ENCODE measurements at places on chromosomes 4 and X.

- no peak for DNase-seq
Observed at GRCh38 chr4:2417226-2417764, 1.1 kb downstream of the ZFYVE28 start.

GRCh38 chrX:153903238-153903980 lies 1.1 kb upstream of the AVPR2 start:
- no peak for DNase-seq

DNA sequence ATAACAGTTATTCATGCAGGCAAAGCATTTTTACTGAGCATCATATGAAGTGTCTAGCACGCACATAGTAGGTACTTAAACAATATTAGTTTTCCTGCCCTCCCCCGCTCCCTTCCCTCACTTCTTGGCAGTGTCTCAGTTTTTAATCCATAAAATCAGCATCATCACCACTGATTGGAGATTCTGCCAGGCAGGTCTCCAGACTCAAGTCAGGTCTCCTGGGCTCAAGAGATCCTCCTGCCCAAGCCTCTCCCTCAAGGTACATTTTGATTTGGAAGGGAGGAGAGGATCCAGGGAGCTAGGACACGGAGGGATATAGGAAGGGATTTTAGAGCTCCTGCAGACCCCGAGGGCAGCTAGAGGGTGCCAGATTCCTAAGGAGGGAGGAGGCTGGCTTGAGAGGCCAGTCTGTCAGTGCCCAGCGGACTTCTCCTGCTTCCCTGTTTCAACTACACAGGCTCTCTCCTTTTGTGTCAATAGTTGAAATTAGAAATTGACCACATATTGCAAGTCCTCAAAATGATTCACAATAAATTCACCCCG lies 4.4 kb upstream of the FAT1 start:
- DNase-seq: no peak

- DNase-seq: no peak
Observed at GRCh38 chrX:24643116-24643515, 4.0 kb downstream of the PCYT1B start.

DNA sequence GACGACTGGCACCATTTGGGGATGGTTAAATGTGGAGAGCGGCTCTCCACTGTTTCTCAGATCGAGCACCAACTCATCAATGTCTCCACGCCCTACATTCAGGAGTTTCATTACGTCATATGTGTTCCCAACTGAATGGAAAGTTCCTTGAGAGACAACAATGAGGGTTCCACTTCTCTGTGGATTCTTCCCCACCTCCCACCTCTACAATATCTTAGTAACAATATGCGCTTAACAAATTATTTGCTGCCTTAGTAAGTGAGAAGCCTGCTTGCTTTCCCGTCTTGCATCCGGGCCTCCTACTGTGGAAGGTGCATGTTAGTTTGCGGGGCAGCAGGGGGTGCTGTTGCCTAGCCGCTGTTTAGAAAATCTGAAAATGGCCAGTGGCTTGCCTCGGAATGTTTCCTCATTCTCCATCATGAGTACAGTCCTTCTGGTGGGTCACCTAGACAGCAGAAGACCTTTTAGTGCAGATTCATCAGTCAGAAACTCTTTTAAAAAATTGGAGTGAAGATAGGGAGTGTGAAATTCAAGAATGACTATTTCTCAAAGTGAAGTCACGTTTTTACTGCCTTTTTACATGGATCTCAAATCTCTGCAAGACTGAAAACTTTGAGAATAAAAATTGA lies 55.7 kb downstream of the PHOX2B start:
- peak; percentile 0 for DNase-seq

- no peak for DNase-seq
Observed at GRCh38 chrX:635428-636090, 5.0 kb downstream of the SHOX start.

- DNase-seq: no peak
Observed at GRCh38 chr4:174324725-174325124, 41.0 kb downstream of the CEP44 start.

GRCh38 chrX:108072746-108073145 lies 18.6 kb downstream of the PSMD10 start:
- no peak for DNase-seq

DNA sequence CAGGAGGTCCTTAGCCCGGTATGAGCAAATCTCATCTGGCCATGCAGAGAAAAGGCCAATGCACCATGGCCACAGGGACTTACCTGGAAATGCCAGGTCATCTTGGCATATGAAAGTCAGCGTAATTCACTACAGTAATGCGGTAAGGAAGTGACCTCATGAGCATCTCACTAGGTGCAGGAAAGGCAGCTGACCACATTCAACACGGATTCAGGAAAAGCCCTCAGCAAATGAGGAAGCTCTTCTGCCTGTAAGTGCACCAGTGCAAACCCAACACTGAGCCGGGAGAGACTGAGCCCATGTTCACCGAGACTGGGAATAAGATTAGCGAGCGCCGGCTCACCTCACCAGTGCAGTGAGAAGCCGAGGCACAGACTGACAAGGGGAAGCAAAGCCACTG lies 23.7 kb downstream of the LRPAP1 start:
- DNase-seq: no peak

DNA sequence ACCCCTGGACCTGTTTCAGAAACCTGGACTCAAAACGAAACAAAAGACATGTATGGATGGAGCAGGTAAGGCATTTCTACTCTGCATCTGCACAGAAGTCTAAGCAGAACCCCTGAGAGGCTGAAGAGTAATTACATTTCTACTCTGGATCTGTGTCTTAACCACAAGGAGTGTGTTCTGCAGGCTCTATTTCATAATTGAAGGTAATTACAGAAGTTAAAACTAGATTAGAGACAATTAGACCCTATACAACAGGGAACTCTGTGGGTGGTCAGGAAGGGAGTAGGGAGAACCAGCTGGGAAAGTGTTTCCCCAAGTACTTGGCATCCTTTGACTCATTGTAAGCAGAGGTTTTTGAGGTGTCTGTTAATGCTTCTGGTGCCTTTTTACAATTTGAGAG lies 69.8 kb downstream of the IGSF1 start:
- no peak for DNase-seq

GRCh38 chr4:142407596-142407995 lies 438.5 kb downstream of the INPP4B start:
- DNase-seq: no peak

DNA sequence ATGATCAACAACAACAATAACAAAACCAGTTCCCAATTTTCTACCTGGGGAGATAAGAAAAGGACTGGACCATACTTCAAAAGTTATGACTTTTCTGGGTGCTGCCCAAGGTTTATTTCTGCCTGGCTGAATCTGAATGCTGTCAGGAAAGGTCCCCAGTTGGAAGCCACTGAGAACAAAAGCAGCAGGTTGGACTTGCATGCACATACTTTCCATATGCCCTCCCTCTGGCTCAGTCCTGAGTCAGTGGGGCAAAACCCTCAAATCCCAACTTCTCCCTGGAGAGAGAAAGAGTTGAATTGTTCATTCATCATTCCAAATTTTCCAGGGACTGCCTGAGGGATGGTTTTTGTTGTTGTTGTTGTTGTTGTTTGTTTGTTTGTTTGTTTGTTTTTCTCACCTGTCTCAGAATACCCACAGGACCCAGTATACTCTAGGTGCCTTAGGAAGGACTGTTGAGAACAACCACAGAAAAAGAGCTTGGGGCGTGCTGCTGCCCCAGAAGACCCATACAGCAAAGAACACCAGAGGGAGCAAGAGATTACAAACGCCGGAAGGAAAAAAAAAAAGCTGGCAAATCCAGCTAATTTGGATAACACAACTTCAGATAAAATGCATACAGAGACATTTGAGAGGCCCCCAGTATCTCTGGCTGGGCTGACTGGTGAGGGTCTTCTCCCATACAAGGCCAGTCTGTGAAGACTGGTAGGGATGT lies 138.9 kb upstream of the INPP4B start:
- no peak for DNase-seq

- peak; percentile 12 for DNase-seq
Observed at GRCh38 chr4:98662626-98663225, 4.3 kb upstream of the TSPAN5 start.

DNA sequence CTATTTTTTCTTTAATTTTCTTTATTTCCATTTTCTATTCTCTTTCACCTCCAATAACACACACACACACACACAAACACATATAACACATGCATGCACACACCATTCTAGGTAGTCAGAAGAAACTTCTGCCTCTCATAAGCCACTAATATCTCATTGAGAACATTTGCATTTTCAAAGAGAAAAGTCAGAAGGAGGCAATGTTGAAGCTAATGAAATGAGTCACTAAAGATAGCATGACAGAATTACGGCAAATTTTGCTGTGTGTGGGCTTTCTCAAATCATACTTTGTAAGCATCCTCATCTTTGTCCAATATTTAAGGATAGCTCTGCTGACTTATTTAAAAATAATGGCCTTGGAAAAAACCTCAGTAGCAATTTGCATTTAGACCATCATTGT lies 291.3 kb downstream of the GUCY2F start:
- no peak for DNase-seq

GRCh38 chr4:57044279-57044678 lies 65.6 kb downstream of the POLR2B start:
- DNase-seq: no peak

- DNase-seq: no peak
Observed at GRCh38 chr4:127606823-127607222, 25.9 kb upstream of the INTU start.

DNA sequence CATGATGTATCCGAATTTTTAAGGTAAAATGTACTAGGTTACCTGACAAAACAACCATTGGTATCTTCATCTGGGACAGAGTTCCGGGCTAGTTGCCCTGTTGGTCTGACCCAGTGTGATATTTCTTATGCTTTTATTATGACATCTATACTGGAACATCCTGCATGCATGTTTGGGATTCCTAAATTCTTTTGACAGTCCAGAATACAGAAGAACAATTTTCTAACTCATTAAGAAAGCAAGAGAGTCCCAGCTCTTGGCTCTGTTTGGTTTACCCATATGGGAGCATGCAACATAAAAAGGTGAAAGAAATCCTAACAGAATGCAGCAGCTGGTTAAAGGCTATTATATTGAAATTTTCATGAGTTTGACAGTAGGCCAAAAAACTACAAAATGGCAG lies 247.7 kb upstream of the FTHL17 start:
- DNase-seq: no peak

GRCh38 chr4:152467101-152467500 lies 68.8 kb downstream of the FBXW7 start:
- DNase-seq: no peak

- no peak for DNase-seq
Observed at GRCh38 chr4:83440899-83441298, 14.7 kb downstream of the HELQ start.

- no peak for DNase-seq
Observed at GRCh38 chr4:124304941-124305340, 407.6 kb downstream of the ANKRD50 start.

GRCh38 chrX:19566359-19567222 lies 51.3 kb upstream of the MAP3K15 start:
- DNase-seq: no peak

DNA sequence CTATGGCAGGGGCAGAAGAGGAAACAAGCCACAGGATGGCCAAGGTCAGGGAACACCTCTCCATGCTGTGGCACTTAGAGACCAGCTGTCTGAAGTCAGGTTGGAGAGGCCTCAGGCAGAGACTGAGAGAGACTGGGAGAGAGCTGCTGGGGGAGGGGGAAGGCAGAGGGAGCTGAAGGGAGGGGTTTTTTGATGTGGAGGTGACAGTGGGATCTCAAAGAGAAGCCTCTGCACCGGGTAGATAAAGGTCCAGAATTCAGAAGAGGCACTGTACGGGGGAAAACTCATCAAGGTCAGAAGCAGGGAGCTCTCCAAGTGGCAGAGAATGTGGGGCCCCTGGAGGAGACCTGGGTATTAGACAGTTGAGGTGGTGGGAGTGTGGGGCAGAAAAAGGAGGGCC lies 41.6 kb upstream of the HMGB3 start:
- no peak for DNase-seq

DNA sequence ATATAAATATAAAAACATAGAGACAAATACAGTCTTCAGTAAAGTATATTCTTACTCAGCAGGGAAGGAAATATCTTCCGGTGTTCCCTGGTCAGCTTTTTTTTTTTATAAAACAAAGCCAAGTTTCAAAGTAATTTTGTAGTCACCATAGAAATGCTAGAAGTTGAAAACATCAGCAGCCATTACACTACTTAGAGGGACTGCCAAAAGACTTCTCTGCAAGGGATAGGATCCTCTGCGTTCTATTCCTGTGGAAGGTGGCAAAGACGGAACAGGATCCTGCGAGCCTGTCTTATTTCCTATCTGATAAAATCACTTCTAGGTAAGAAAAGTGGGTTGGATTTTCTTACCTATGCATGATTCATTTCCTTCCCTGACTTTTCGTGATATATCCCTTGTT lies 19.4 kb downstream of the CLDN22 start:
- no peak for DNase-seq

DNA sequence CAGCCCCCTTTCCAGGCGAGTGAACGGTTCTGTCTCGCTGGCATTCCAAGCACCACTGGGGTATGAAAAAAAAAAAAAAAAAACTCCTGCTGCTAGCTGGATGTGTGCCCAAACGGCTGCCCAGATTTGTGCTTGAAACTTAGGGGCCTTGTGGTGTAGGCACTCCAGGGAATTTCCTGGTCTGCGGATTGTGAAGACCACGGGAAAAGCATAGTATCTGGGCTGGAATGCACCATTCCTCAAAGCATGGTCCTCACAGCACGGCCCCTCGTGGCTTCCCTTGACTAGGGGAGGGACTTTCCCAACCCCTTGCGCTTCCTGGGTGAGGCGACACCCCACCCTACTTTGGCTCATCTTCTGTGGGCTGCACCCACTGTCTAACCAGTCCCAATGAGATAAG lies 516.8 kb upstream of the FAM241A start:
- DNase-seq: no peak

All from effector memory CD4-positive, alpha-beta T cell (primary cell).